GM23338 (cell line): ENCODE measurements at places on chromosomes 11 and 22.

DNA sequence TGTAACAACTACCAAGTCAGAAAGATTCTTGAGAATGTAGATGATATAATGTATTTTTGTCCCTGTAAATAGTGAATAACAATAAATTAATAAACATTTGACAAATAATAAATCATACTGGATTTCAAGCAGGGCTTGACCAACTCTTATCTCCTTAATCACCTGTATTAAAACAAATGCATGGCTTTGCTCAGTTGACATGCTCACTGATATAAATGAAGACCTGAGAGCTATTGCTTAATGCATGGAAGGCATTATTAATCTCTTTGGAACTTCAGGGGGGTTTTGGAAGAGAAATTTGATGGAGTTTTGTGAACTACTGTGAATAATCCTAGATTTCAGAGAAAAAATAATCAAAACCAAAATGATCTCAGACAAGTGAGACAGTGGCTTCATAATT lies 1420.4 kb upstream of the TENM4 start:
- no peak for DNase-seq

- no peak for DNase-seq
Observed at GRCh38 chr22:36839356-36840073, 21.3 kb upstream of the NCF4 start.

- DNase-seq: no peak
Observed at GRCh38 chr11:109522116-109522755, 100.2 kb downstream of the C11orf87 start.

DNA sequence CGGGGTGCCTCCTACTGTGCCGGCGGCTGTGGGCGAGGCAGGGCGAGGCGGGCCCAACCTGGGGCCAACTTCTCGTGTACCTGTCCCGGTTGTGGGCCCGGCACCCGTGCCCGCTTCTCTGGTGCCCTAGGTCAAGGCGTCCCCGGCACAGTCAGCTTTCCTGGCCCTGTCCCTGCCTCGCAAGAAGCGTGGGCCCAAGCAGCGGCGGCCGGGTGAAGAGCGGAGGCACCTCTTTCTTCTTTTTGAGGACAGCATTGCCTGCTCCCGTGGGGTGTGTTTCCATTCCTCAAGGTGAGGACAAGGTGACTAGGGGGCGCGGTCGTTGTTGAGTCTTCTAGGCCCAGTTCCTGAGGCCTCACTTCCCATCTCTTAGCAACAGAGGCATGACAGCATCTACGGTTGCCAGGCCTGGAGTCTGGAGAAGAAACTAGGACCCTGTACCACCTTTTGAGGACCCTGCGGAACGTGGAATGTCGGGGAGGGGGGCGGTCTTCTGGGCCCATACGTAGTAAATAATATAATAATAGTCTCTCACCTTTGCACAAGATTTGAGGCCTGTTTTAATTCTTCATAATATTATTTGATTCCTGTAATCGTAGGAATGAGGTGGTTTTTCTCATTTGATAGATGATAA lies 418 bp downstream of the ACO2 start:
- peak; percentile 77 for DNase-seq

DNA sequence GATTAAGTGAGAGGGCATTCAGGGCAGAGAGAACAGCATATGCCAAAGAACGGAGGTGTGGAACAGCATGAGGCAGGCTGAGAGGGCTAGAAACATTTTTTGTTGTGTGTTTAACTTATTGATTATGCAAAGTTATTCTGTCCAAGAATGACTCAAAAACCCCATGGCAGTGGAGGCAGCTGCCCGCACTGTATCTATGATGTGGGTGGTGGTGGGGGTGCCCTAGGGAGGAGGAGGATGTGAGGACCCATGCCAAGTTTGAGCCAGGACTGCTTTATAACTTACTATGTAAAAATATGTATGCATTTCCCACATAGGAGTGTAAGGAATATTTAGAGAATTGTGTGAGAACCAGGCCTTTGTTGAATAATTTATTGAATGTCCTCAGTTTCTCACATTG lies 85.4 kb upstream of the GNAZ start:
- no peak for DNase-seq

- DNase-seq: no peak
Observed at GRCh38 chr11:122214567-122214966, 98.6 kb upstream of the BLID start.

- no peak for DNase-seq
Observed at GRCh38 chr22:42831712-42832111, 25.4 kb downstream of the ARFGAP3 start.

DNA sequence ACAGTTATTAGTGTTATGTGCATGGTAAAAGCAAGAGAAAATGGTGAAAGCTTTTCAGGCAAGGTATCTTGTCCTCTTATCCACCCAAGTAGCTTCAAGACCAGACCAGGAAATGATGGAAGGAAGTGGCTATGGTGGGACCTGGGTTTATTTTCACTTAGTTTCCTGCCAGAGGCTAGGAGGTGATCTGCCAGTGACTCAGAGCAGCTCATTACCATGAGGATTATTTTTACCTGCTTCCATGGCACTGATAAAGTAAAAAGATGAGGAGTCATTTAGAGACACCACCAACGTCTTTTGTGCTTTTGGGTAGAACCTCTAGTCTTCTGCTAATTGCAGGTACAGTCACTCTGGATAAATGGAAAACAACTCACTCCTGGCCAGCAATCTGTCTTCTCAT lies 339.9 kb upstream of the KIRREL3 start:
- DNase-seq: no peak

DNA sequence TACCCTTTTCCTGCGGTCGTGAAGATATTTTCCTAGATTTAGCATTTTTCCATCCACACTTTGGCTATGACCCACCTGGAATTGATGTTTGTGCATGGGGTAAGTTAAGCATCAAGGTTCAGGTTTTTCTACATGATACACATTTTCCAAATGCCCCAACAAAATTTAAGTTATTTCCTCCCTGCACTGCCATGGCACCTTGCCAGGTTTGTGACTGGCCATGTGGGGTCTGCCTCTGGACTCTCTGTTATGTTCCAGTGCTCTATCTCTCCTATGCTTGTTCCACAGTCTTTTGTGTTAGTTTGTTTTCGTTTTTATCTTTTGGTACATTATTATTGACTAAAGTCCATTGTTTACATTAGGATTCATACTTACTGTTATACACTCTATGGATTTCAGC lies 934.3 kb downstream of the TBC1D22A start:
- DNase-seq: no peak

DNA sequence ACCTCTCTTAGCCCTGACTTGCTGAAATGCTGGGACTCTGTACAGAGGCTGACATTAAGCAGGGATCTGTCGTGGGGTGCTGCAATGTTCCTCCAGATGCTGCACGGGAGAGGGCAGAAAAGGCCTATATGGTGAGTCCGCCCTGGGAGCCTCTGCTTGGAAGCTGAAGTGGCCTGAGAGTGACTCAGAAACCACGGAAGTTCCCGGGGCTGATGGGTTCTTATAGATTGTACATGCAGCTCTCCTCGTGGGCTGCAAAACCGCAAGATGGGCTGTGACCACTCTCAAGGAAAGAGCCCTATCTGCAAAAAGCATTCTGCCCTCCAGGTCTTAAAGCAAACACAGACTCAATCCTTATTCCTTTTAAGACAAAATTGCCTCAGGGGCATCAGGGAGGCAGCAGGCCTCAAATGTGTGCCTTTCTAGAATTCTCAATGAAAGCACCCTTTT lies 5.8 kb upstream of the SLC43A3 start:
- DNase-seq: no peak

DNA sequence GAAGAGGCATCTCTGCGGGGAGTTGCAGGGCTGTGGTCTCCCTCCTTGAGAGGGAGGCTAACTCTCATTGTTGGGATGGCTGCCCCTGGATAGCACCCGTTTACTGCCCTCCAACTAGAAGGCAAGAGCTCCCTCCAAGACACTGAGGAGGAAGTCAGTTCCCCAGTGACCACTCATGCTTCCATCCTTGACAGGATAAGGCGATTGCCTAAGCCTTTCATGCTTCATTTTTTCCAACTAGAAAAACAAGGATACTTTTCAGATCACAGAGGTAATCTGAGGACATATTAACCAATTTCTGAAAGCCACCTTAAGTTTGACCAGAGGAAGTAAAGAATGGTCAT lies 186.6 kb downstream of the MAML2 start:
- no peak for DNase-seq

DNA sequence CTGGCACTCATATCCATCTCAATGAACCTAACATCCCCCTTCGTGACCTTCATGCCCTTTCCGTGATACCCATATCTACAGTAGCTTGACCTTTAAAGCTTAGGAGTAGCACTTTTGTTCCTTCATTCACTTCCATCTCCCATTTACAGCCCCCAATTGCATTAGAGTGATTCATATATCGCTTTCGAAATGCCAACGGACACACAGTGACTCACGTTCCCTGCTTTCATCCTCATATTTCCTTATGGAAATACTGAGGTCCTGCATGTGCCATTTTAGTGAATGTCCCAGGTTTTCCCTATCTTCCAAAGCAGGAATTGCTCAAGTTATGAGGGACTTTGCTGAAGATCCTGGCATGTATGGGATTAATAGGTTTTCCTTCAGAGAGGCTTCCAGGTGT lies 44.3 kb upstream of the CEP126 start:
- no peak for DNase-seq

- DNase-seq: no peak
Observed at GRCh38 chr11:126335463-126335760, 20.1 kb upstream of the ST3GAL4 start.

DNA sequence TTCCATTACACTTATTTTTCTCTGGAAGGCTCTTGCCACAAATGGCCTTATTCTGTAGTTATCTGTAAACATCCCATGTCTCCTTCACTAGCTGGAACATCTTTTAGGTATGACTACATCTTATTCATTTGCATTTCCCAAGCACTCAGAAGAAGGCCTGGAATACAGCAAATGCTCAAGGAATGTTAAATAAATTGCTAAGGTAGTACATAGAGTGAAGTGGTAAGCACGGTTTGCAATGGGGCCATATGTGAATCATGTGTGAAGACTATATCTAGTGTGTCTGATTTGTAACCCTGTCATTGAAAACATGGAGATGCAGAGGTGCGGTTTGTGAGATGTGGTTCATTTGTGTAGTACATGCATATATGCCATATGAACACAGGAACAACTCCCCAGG lies 33.5 kb downstream of the GDPD4 start:
- no peak for DNase-seq

- no peak for DNase-seq
Observed at GRCh38 chr11:65636108-65637031, 1.5 kb upstream of the SIPA1 start.

DNA sequence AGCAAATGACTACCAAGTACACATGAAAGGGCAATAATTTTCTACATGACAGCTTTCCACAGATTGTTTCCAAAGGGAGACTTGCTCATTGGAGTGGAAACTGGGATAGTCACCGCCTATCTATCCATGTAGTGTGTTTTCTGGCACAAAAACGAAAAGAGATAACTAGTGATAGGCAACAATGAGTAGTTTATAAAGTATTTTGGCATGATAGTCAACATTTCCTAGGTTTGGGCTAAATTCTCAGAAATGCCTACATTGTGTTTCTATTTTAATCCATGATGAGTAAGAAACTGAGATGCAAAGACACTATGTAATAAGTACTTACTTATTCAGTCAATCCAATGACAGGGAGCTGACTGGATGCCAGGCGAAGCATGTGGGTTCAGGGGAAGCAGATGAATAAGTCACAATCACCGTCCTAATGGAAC lies 1129.1 kb downstream of the DLG2 start:
- no peak for DNase-seq

DNA sequence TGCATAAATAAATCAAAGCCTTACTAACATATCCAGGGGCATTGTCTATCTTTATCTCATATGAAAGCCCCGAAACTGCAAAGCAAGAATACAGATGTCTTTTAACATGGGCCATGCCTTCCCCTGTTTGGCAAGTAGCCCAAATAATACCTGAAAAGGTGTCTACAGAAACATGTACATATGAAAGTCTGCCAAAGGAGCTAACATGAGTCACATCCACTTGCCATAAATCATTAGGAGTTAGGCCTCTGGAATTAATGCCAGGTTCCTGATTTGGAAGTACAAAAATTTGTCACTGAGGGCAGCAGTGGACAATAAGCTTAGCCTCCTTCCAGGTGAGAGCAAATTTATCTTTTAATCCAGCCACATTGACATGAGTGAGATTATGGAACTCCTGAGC lies 85.5 kb upstream of the PGR start:
- no peak for DNase-seq

DNA sequence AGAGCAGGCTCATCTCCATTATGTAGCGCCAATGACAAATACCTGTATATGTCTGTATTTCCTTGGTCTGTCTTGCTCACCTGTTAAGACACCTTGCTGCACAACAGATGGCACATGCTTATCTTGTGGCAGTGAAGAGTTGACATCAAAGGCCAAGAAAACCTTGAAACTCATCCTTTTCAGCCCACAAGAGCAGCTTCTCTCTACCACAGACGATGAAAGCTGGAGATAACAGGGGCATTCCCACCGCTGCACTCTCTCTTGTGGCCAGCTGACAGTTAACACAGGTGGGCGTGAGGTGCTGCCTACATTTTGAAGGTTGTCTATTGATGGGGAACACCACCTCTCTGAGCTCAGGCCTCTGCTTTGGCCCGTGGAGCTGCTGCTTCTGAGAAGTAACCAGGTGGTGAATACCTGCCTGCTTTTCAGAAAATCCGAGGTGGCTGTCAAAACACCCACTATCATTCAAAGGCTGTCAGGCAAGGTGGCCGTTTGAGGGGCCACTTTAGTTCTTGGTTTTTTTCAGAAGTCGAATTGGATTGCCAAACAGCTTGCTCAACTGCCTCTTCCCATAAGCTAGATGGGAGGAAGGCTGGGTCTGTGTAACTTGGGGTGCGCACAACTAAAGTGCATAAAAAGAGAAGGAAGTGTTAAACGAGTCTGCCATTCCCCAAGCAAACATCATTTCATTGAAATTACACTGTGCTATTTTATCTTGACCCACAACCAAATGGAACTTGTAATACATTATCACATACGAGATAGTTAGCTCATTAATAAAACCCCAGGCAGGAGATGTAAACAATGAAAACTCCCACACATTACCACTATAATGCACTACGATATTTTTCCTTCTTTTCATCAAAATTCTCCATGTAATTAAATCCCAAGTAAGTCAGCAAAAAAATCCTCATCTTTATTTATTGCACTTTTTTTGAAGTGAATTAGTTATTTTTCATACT lies 87.1 kb upstream of the RAG2 start:
- no peak for DNase-seq

DNA sequence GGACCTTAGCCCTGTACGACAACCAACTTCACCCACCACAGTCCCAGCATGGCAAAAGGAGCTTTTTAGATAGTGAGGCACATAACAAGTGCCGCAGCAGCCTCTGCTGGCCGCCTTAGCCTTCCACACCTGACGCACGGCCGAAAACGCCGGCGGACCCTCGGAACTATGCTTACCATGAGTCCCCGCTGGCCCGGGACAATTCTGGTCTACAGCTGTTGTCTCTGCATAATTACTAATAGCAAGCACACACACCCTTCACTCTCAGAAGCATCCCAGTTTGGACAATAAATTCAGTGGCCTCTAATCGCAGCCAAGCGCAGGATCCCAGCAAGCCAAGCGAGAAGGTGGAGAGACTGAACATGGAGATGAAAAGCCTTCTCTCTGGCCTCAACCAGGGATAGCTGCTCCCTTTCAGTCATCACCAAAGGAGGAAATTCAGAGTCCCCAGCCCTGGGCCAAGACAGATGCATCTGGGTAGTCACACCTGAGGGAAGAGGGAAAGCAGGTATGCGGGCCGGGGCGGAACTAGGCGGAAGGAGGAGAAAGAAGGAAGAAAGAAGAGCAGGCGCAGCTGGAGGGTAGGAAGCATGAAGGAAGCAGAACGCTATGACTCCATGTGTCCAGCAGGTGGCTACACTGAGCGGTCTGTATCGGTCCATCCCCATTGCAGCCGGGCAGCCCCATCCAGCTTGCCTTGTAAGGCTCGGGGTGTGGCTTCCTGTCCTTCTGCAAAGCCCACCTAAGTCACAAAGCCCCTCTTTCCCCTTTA lies 40.3 kb downstream of the BUD13 start:
- DNase-seq: peak; percentile 96

GRCh38 chr11:28296426-28296825 lies 188.2 kb downstream of the METTL15 start:
- DNase-seq: no peak
